ENCODE measurements at places on chromosomes 7 and 10.
A peak's percentile ranks its signal among the peaks of the same experiment; 100 is the strongest.

DNA sequence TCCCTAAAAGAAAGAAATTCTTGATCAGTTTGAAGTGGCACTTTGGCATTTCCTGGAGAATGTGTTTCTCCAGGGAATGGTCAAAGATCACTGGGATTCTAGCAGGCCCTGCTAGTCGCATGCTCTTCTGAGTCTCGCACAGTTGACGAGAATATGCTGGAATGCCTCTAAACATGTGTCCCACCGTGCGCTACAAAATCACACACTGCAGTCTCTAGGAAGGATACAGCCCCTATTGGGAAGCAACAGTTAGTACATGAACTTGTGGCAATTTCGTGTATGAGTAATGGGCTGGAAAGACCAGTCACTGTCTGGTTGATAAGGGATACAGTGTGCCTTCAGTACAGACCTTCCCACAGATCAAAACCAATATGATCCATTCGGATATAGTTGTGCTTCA, 257.9 kb downstream of the PRPF18 start:
- DNase-seq = no peak

- DNase-seq = no peak
Observed at GRCh38 chr7:87831097-87831496, 45.1 kb downstream of the SLC25A40 start.

GRCh38 chr7:147992698-147993097, 597.9 kb upstream of the C7orf33 start:
- no peak for DNase-seq

DNA sequence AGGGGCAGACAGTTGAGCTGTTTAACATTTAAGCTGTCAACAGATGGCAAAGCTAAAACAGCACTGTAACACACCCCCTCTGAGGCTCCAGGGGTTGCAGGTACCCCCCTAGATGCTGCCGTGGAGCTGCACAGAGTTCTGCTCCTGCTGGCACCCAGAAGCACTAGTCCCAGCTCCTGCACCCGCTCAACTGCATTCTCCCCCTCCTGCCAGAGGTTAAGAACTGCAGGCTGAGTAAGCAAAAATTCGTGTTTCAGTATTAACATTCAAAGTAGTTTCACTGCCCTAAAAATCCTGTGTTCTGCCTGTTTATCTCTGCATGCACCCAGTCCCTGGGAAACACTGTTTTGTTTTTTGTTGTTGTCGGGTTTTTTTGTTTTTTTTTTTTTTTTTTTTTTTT, 790.8 kb upstream of the KCND2 start:
- no peak for DNase-seq

DNA sequence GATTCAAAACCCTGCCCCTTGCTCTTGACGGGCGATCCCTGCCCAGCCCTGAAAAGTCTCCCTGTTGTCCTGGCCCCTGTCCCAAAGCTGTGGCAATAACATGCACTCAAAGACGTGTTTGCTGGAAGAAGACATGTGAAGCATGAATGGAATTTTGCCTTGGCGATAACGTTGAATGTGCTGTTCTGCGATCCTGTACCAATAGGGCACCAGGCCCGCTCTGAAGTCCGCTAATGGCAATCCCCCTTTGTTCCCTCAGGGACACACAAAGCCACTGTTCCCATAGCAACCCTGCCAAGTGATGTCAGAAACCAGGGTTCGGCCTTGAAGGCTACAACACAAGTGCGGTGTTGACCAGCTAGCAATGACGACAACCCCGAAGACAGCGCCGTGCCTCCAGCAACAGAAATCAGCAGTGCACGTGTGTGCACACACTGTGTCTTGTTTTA, 284.6 kb downstream of the KLF6 start:
- DNase-seq = peak; percentile 58

DNA sequence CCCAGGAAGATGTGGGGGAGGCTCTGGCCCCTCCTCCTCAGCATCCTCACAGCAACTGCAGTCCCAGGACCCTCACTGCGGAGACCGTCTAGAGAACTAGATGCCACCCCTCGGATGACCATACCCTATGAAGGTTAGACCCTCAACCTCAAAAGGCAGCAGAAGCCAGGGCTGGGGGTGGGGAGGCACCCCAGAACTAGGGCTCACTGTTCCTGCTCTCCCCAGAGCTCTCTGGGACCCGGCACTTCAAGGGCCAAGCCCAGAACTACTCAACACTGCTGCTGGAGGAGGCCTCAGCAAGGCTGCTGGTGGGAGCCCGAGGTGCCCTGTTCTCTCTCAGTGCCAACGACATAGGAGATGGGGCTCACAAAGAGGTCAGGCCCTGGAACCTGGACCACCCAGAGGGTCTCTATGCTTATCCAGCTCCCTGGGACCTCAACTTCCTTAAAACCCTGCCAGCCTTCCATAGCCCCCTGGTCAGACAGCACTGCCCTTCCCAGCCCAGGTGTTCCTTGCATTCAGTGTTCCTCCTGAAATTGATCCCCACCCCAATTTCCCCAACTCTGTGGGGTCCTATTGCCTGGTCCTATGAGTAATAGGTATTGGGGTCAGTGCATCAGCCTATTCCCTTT, 3.7 kb downstream of the SEMA4G start:
- no peak for DNase-seq

DNA sequence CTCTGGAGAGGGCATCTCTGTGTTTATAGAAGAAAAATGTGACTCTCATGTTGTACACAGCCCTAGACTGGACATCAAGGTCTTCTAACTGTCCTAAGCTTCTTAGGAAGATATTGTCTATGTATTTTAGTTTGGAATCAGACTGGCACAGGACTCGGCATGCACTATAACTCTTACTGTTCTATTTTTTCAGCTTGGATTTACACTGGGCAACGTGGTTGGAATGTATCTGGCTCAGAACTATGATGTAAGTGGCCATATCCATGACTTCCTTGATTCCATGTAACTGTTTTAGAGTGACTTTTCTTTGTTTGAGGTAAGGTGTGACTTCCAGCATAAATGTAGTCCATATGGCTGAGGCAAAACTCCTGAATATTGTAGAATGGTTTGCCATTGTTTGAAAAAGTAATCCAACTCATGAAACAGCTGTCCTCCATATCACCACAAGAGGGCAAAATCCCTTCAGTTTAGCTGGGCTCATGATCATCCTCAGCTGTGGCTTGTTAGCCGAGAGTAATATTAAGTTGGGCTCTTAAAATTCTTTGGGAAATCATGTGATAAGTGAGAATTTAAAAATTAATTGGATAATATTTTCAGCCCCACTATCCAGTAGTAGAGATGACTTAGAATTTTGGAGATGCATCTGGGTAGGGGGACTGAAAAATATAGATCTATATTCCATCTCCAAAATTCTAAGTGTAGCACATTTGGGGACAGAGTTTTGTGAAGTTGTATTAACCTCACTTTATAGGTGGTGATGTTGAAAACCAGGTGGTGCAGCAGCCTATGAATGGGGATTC, 10.4 kb downstream of the STMP1 start:
- DNase-seq = no peak

DNA sequence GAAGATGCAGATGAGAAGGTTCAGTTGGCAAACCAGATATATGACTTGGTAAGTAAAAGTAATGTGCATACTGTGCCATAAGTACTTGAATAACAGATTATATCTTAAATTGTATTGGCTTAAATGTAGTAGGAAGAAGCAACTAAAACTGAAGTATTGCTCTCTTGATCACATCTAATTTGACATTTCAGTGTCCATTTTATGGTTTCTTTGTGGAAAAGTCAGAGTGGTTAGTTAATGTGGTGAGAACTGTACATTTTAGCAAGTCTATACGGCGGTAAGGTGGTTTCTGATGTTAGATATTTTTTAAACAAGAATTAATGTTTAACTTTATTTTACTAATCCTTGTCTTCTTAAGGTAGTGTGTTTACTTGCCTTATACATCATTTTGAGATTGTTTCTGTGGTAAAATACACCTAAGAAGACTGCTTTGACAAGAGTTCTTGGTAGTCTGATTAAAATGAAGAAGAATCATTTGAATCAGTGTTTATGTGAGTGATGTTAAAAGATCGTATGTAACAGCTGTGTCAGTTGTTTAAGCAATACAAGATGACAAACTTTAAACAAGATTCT, 5.1 kb downstream of the ING3 start:
- no peak for DNase-seq

- DNase-seq = no peak
Observed at GRCh38 chr10:117071286-117072050, 66.5 kb upstream of the SHTN1 start.

DNA sequence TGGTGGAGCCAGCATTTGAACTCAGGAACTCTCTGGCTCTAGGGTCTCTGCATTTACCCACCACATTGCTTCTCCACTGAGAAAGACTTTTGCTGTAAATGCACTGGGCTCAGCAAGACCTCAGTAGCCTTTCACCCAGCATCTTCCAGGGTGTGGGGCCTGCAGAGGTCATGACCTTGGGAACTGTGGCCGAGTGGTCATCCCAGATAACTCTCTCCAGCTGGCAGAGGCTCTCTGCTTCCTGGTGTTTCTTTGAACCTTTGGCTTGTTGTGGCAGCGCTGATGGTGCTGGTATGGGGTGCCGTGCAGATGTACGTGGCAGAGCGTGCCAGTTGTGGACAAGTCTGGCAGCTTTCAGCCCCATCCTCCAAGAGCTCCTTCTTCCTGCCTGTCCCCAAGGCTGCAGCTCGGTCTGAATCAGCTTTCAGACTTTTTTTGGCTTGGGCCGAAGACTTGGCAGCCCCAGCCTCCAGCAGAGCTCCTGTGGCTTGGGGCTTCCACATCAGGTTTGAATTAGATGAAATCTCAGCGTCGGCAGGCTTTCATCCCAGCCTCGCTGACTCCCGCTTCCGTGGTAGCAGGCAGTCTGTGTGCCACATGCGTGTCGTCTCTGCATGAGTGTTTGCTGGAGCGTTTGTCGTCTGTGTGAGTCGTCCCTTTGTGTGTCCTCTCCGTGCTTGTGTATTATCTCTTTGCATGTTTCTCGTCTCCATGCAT, 21.5 kb downstream of the ADAMTS14 start:
- peak; percentile 57 for DNase-seq

- no peak for DNase-seq
Observed at GRCh38 chr7:23315366-23315765, 16.2 kb downstream of the MALSU1 start.

- DNase-seq = no peak
Observed at GRCh38 chr10:3445648-3446047, 273.1 kb upstream of the PITRM1 start.

DNA sequence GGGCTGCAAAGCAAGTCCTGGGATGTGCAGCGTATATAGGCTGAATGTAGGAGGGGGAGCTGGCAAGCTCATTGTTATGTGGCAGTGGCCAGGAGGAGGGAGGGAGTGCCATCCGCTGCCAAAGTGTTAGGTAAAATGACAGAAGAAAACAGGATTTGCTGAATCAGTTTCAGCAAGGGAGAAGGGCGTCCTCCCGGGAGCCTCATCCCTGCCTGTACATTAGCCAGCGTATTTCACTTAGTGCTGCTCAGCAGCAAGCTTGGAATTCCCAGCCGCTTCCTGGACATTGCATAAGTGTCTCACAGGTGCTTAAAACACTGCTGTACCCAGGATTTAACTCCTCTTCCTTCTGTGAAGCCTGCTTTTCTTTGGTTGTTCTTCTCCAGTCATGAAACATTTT, 2.5 kb downstream of the NIPSNAP2 start:
- no peak for DNase-seq

GRCh38 chr10:90412582-90412981, 445.3 kb downstream of the HTR7 start:
- no peak for DNase-seq

DNA sequence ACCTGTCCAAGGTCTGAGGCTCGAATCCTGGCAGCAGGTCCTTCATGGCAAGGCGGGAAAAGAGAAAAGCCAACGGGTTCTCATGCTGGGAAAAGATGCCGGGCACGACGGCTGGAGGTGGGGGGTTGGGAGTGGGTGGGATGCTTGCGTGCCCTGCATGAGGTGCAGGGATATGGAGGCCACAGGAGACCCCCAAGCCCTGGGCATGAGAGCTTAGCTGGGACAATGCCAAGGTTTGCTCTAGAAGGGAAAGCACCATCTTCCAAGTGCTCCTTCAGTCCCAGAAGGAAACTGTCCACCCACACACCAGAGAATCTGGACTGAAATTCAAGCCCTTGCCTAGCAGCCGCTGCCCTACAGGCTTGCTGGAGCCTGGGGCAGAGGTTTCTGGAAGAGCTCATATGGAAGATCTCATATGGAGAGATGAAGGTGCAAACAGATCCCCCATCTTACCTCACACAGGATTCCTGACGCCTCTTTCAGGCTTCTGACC, 64.3 kb downstream of the ZRANB1 start:
- no peak for DNase-seq

GRCh38 chr7:47407136-47407535, 174.8 kb downstream of the TNS3 start:
- DNase-seq = no peak

GRCh38 chr10:98349508-98349922, 65.5 kb downstream of the PYROXD2 start:
- peak; percentile 100 for DNase-seq

DNA sequence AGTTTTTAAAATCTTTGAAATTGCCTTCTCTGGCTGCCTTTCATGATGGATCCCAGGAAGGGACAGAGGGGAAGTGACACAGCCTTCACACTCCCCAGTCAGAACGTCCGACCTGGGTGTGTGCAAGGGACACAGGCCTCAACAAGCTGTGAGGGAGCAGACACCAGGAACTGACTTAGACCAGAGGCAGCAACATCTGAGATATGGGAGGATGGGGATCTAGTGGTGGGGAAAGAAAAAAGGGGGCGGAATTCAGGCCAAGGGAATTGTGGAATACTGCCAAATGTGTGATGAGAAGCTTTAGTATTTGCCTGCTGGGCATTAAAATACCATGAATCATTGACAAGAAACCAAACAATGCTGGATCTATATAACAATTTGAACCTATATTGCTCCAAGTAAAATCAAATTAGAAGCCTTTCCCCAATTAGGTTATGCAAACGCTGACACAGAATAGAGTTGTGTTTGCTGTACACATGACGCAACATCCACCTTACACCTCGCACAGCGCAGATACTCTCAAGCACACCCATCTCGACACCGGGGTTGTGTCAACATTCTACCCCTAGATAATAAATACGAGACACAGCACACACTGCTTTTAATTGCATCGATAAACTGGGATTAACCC, 17.2 kb upstream of the MNX1 start:
- DNase-seq = no peak

- no peak for DNase-seq
Observed at GRCh38 chr7:50366311-50366710, 61.8 kb downstream of the IKZF1 start.

- no peak for DNase-seq
Observed at GRCh38 chr10:131638049-131638879, 262.5 kb upstream of the PPP2R2D start.

DNA sequence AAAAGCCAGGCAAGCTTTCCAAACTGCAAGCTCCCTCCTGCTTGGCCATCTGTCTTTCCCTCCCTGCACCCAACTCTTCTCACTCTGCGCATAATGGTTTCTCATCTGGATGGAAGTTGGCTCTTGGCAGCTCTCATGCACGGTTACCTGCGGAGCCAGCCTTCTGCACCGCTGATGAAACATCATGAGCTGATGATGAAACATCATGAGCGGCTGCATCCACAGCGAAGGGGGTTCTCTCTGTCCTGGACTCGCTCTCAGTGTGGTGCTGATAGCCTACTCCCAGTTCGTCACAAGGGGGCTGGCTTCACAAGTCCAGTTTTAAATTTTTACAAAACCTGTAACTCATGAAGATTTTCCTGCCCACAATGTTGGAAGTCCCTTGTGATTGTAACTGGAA, 457.5 kb downstream of the ACTR3B start:
- DNase-seq = no peak

GRCh38 chr7:23514755-23515154, 17.0 kb downstream of the TRA2A start:
- DNase-seq = no peak
